ENCODE measurements at places on chromosomes 4 and X. TPM values are rescaled to one million over a fixed set of nuclear protein-coding genes. Genes with fewer than 3 reads are reported as not detected.

The HMGB3 gene
- polyA plus RNA-seq = 142 TPM

DNA sequence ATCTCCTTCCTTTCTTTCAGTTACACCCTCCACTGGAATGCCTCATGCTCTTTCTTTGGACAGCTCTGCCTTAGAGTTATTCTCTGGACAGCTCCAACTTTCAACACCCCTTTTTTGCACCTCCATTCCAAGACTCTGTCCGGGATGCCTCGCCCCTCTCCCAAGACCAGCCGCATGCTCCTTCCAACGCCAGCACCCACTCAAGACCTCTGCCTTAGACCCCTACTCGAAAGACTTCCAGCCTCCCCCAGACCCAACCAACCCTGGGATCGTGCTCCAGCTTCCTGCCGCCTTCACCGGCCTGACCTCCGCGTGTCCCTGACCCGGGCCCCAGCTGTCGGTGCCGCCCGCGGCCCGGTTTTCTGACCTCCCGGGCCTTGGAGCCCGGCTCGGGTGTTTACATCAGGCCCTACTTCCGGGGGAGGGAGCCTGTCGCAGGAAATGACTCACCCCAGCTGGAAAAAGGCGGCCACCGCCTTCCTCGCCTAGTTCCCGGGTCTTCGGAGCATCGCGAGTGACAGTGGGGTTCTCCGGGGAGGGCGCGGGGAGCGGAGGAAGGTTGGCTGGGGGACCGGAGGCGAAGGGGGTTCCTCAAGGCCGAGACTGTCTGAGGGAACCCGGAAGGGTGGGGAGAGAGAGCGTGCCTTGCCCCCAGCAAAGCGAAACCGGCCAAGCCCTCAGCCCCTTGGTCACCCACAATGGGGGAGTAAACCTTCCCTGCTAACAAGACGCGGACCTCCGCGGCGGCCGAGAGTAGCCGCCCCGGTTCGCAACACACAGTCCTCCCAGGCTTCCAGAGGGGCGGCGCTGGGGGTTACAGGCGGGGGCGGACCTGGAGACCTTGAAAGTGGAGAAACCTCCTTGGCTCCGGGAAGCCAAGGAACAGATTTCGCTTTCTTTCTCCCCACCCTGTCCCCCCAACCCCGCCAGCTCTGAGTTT is at the start of gene WDR45:
WDR45 (minus strand) TSS at position 399 of the 940 bp plus-strand sequence. CDS start 1,792 bp downstream, outside the sequence.
- DNase-seq = no peak

- no peak for DNase-seq
Measured at GRCh38 chr4:175280153-175280552, 362.0 kb downstream of the ADAM29 start.

- no peak for DNase-seq
Measured at GRCh38 chr4:176845636-176846035, 52.9 kb upstream of the VEGFC start.

The ASB12 gene
- 0.96 TPM for polyA plus RNA-seq

- DNase-seq = no peak
Measured at GRCh38 chrX:124548571-124548970, 202.2 kb downstream of the SH2D1A start.

The RIPPLY1 gene
- polyA plus RNA-seq = 2.6 TPM

GRCh38 chr4:164734484-164734883 is 19.4 kb upstream of the SMIM31 start:
- no peak for DNase-seq

GRCh38 chrX:71814123-71814912 is 51.2 kb downstream of the CXorf49B start:
- DNase-seq = no peak

The TEX13B gene
- not detected for polyA plus RNA-seq

DNA sequence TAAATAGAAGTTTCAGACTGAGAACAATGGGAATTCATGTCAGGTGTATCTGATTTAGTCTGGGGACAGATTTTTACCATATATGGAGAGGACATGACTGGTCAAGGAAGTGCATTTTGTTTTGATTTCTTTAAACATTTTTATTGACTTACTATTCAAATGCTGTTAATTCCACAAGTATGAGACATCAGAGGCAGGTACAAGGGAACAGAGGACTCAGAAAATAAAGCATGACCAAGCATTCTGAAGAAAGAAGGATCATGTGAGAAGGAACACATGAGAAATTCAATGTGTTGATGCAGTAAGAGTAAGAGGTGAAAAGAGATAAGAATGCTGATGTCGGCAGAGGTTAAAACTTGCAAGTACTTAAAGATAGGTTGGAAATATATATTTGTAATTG is 1452.6 kb downstream of the PCDH7 start:
- DNase-seq = no peak

The ZCCHC12 gene
- polyA plus RNA-seq = 1.2 TPM

The GABRE gene
- polyA plus RNA-seq = 6.3 TPM

DNA sequence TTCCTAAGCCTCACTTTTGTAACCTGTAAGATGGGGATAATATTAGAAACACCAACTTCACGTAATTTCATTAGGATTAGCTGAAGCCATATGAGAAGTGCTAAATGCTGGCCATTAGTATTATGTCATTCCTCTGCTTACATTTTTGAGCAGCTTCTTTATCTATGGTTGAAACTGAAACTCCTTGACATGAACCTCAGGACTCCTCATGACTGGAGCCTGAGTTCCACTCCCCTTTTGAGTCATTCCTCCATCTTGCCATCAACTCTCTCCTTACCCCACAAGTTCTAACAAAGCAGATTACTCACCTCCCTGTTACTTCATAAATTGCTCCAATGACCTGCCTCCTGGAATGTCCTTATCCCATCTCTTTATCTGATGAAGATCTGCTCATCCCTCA is 123.2 kb upstream of the KCNIP4 start:
- DNase-seq = no peak

DNA sequence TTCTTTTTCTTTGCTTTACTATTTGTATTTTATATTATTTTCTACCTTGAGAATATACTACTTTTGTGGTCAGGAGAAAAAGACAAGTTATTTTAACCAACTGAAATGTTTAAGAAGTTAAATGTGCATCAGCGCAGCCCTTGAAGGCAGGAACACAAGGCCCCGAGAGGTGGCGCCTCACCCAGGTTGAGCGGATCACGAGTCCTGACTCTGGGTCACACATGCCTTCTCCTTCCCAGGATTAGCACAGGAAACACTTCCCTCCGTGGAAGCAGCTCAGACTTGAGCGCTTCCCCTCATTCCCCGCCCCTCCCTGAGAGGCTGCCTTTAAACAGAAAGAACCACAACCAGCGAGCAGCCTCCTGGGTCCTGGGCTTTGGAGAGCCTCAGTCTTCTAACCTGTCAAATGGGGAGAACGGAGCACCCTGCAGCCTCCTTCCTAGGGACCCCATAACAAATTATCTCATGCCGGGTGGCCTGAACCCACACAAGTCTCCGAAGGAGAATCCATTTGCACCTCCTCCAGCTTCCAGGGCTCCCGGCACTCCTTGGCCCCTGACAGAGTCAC is 217.6 kb downstream of the AFAP1 start:
- no peak for DNase-seq

DNA sequence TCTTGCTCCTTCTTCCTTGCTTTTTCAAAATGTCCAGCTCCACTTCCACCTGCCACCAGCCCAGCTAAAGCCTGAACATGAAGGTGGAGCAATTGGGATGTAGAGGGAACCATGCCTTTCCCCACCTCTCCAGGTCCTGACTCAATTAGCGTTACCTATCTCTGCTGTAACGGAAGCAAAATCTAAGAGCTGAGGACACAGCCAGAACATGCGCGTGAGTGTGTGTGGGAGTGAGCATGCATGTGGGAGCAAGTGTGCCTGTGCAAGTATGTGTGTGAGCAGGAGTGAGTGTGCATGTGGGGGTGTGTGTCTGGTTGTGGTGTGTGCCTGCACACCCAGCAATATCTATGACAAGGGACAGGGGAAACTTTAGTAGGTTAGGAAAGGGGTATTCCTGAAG is 364.5 kb downstream of the MID1IP1 start:
- DNase-seq = no peak

DNA sequence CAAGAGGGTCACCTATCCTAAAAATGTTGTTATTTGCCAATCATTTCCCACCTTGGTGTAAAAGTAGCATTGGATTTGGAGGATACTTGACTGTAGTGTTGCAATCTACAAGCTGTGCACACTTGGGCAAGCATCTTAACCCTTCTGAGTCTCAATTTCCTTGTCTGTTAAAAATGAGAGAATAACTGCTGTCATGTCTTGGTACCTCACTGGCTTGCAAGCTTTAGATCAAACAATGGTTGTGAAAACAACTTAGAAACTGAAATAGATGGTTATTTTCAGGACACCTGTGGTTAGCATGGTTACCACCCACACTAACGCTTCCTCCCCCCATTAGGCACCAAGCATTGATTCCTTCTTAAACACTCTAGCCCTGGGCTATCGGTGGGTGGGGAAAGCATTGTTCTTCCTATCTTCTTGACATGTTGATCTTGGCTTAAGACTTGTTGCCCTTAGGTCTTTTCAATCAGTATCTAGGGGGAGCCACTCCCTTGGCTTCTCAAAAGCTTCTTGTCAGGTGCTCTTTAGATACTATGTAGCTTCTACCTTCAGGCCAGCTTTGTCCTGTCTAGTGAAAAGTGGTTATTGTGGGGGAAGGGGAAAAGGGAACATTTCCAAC is 10.6 kb upstream of the AMOT start:
- no peak for DNase-seq

GRCh38 chrX:6890544-6891261 is 256.8 kb upstream of the STS start:
- DNase-seq = no peak

DNA sequence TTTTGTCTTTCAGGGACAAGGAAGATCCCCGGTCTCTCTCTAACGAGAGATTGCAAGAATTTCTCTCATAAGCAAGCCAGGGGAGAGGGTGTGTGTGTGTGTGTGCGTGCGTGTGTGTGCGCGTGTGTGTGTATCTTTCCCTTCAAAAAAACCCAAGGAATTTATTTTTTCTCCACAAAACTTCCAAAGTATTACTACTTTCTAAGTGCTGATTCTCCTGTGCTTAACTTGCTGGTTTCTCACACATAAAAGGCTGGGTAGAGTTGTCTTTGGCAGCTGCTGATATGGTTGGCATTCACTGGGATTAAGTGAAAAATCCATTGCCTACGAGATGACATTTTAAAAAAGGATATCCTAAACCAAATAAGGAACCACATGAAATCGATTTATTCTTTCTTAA is 435.7 kb downstream of the RAPGEF2 start:
- no peak for DNase-seq

The SPANXA1 gene
- not detected for polyA plus RNA-seq

DNA sequence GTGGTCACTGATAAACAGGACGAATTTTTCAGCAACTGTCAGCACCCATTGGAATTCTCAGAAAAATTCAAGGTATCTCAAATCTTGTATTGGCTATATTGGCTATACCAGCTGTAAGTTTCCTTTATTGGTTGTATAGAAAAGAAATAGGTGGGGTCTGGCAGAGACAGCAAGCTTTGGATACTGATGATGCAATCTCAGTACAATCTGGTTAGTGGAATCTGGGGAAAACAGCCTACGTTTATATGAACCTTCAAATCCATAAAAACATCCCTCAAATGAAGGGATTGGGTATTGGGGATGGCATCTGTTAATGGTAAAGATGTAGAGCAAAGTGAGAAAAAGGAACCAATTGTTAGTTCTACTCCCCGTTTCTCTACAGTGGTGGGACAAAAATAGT is 76.4 kb upstream of the MBNL3 start:
- DNase-seq = no peak

The TKTL1 gene
- 0.33 TPM for polyA plus RNA-seq

The SSX2 gene
- not detected for polyA plus RNA-seq

- no peak for DNase-seq
Measured at GRCh38 chrX:8988446-8988845, 45.5 kb downstream of the FAM9B start.

- no peak for DNase-seq
Measured at GRCh38 chr4:185265942-185266341, 56.5 kb downstream of the SNX25 start.

DNA sequence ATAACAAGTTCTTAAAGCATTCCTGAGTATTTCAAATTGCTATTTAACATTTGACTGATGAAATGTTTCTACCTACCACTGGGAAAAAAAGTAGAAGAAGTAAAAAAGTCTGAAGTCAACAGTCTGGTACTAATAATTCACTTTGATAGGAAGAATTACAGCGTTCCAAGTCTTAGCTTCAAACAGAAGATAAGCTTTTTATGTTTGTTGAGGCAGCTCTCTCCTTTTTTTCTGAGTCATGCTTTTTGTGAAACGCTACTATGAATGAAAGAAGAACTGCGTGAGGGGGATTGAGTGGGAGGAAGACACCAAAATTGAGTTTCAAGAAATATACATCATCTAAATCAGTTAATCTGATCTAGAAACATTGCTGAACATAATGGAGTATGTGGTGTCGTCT is 13.0 kb upstream of the KDR start:
- DNase-seq = no peak

DNA sequence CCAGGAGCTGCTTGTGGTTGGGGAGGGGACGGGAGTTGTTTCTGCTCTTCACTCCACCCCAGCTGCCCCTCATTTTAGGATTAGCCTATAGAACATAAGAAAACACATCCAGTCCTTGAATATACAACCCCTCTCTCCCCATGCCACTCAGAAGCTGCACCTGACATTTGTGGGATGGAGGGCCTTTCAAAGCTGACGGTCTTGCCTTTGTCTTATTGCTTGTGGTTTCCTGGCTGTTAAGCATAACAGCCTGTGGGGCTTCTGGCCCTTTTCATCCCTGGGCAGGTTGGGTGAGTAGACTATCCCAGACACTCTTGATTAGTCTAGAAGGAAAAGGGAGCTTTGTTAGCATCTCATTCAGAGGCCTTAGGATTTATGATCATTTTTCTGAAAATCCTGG is 407.6 kb upstream of the BOD1L1 start:
- DNase-seq = no peak

- no peak for DNase-seq
Measured at GRCh38 chrX:18886005-18886343, 97.9 kb downstream of the PHKA2 start.

- no peak for DNase-seq
Measured at GRCh38 chr4:95050980-95051701, 293.4 kb downstream of the BMPR1B start.

DNA sequence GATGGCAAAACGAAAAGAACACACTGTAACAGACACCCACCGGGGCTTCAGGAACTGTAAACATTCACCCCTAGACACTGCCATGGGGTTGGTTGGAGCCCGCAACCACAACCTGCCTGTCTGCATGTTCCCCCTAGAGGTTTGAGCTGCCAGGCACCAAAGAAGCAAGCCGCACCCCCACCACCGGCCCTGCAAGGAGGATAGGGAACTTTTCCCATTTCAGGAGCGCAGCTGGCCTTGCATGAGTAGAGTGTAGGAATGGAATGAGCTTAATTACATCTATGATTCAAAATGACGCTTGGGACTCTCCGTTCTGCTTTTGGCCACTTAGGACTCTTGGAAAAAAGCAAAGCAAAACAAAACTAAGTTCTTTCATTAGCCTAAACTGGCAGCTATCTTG is 243.6 kb upstream of the CTSO start:
- no peak for DNase-seq

- DNase-seq = no peak
Measured at GRCh38 chrX:123731258-123731986, 1.4 kb downstream of the THOC2 start.

DNA sequence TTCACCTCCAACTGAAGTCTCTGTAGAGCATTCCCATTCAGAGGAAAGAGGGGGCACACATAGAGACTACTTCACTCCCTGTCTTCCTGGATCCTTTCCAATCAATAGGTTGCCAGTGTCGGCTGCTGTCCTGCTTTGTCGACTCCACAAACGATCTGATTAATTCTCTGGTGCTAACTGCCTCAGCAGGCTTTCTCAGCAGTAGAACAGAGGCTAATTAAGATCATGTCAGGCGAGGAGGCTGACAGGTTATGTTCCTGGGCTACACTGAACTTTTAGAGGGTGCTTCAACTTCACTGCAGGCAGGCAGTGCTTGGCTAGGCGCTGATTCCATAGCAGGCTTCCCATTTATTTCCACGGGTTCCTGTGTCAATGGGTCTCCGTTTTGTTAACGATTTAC is 79.2 kb downstream of the GRIA3 start:
- DNase-seq = no peak

All from left renal cortex interstitium (tissue), 4 donors.